Neuronal stem cell (in vitro differentiated cells): ENCODE measurements at places on chromosomes 16 and 17.

- no peak for DNase-seq
These were observed 79.9 kb downstream of the TMEM100 start for GRCh38 chr17:55642741-55643140.

DNA sequence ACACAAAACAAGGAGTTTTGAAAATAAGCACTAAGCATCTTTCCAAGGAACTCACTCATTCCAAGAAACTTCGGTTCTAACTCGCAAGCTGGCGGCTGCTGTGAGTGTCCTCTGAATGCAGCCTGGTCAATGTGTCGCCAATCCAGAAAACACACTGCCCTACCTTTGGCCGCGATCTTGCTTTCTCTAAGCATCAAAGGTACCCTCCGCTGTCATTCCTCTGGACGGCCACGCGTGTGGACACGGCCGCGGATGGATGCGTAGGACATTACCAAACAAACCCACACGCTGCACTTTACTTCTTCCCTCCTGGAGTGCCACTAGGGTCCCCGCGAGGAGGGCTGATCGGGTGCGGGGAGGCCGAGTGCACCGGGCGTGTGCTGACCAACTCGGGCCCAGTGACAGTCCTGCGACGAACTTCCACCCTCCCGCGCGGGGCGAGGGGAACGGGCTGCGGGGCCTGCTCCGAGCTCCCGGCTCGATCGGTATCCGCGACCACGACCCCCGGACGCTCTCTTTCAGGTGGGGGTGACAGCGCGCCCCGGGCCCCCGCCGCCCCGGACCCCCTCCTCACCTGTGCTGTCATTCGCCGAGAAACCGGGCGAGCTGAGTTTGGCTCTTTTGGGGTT, 1.1 kb downstream of the CREBBP start:
- DNase-seq = no peak

- DNase-seq = peak; percentile 26
These were observed 5.4 kb downstream of the ZCCHC14 start for GRCh38 chr16:87487361-87487924.

- DNase-seq = no peak
These were observed 652 bp upstream of the SLC25A19 start for GRCh38 chr17:75289832-75290337.

- DNase-seq = no peak
These were observed 15.4 kb upstream of the NUBP1 start for GRCh38 chr16:10728003-10728887.

GRCh38 chr16:84600343-84601229, 17.3 kb downstream of the COTL1 start:
- no peak for DNase-seq

DNA sequence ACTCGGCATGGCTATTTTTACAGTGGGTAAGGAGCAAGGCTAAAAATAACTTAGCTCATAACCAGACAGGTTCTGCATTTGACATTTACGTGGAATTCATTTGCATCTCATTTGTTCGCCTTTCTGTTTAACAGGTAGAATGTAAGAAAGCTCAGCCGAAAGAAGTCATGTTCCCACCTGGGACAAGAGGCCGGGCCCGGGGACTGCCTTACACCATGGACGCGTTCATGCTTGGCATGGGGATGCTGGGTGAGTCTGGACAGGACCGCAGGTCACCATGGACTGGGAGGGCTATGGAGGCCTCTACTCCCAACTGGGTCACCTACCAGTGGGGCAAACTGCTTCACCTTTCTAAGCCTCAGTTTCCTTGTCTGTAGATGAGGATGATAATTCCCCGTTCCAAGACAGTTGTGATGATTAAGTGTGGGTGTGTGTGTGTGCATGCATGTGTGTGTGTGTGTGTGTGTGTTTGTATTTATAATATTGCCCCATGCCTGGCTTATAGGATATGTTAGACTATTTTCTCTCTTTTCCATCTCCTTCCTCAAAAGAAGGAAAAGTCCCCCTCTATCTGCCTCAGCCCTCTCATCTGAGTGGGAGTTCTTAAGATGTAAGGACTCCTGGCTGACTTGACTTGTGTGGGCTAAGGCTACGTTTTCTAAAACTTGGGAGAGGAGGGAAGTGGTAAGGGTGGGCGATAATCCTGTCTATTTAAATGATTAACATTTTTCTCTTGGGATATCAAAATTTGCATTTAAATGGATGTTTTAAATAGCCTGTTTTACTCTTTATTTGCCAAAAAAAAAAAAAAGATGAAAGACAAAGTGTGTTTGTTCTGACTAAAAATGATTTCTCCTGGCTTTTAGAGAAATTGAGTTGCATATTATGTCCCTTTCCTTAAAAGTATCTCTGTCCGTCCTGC, 129.0 kb downstream of the CCDC182 start:
- DNase-seq = no peak

DNA sequence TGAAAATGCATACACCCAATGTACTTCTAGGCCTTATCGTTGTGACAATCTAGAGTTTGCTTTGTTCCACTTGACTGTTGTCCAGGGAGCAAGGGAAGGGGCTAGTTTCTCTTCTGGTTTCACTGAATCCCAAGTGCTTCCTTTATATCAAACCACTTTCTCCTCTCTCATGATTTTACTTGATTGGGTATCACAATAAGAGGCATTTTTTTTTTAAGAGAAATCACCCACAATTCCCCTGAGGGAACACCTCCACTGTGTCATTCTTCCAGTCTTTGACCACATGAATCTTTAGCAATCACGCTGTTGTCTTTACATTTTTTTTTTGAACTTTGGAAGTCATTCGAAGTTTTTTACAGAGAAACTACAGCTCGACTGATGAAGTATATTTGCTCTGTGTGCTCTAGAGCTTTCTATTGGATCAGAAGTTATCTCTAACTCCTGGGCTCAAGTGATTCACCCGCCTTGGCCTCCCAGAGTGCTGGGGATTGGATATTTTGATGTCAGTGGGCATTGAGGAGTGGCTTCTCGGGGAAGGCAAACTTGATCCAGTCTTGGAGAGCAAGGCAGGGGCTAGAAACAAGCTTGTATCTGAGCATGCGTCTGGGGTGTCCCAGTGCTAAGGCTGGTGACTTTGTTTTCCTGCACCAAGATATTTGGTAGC, 3.0 kb downstream of the CDH1 start:
- DNase-seq = no peak

DNA sequence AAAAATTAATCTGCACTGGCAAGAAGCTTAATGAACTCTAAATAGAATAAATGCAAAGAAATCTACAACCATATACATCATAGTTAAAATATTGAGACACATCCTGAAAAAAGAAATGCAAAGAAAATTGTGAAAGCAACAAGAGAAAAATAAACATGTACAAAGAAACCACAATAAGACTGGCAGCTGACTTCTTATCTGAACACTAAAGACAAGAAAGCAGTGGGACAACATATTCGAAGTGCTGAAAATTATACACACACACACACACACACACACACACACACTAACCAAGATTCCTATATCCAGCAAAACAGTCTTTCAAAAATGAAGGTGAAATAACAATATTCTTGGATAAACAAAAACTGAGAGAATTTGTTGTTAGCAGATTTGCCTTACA, 366.5 kb upstream of the C16orf82 start:
- no peak for DNase-seq

GRCh38 chr16:30921748-30922419, 1.5 kb upstream of the FBXL19 start:
- DNase-seq = peak; percentile 94

DNA sequence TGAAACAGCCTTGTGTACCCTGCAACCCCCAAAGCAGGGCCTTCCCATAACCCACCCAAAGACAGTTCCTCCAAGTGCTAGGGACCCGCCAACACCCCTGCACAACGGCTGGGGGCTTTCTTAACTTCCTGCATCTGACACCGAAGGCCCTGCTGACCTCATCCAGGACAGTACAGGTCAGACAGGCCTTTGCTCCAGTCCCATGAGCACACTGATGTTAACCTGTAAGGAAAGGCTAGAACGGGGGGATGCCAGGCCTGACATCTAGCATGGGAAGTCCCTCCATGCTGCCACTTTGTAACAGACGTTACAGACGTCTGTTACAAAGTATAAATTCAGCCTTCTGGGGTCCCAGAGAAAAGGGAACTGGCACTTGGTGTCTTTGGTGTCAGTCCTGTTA, 369.1 kb downstream of the CPPED1 start:
- DNase-seq = no peak

- no peak for DNase-seq
These were observed 17.4 kb downstream of the MAP2K3 start for GRCh38 chr17:21301593-21302550.

GRCh38 chr17:61149862-61150362, 249.7 kb upstream of the TBX2 start:
- no peak for DNase-seq

DNA sequence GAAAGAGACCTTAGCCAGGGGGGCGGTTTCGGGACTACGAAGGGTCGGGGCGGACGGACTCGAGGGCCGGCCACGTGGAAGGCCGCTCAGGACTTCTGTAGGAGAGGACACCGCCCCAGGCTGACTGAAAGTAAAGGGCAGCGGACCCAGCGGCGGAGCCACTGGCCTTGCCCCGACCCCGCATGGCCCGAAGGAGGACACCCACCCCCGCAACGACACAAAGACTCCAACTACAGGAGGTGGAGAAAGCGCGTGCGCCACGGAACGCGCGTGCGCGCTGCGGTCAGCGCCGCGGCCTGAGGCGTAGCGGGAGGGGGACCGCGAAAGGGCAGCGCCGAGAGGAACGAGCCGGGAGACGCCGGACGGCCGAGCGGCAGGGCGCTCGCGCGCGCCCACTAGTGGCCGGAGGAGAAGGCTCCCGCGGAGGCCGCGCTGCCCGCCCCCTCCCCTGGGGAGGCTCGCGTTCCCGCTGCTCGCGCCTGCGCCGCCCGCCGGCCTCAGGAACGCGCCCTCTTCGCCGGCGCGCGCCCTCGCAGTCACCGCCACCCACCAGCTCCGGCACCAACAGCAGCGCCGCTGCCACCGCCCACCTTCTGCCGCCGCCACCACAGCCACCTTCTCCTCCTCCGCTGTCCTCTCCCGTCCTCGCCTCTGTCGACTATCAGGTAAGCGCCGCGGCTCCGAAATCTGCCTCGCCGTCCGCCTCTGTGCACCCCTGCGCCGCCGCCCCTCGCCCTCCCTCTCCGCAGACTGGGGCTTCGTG, at the start of gene MAPT:
Gene MAPT, plus strand, starts transcription at position 533 of the 763 bp plus-strand sequence. CDS start 67,784 bp downstream, outside the sequence.
- peak; percentile 93 for DNase-seq

DNA sequence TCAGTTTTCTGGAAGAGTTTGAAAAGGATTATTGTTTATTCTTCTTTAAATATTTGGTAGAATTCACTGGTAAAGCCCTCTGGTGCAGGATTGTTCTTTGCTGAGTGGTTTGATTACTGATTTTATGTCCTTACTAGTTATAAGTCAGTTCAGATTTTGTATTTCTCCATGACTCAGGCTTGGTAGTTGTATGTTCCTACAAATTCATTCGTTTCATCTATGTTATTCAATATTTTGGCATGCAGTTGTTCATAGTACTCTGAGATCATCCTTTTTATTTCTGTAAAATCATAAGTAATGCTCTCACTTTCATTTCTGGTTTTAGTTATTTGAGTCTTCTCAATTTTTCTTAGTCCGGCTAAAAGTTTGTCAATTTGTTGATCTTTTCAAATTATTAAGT, 58.1 kb upstream of the CRYM start:
- DNase-seq = no peak

DNA sequence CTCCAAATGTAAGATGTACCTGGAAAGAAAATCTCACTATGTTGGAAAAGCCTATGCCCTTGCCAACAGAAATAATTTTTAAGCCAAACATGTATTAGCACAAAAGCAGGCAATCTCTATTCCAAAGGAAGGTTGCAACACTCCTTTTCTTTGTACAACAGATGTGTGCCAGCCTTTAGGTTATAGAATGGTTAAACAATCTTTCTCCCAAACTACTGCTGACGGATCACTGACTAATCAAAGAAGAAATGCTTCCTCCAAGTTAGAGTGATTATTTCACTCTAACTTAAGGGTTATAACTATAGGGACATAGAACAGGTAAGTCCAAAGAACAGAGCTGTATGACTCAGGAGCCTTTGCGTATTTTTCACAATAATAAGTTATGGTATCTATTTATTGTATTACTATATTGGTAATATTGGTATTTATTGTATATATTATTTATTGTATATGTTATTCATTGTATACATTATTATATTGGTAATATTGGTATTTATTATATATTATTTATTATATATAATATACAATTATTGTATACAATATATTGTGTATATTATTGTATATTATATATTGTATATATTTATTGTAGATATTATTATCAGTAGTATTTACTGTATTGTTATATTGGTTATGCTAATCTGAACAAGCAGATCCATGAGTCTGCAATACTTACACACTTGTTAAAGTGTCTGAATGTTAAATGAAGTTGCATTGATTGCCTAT, 36.7 kb upstream of the ABCA5 start:
- DNase-seq = no peak

GRCh38 chr17:79633993-79634813, 23.4 kb upstream of the RBFOX3 start:
- no peak for DNase-seq

DNA sequence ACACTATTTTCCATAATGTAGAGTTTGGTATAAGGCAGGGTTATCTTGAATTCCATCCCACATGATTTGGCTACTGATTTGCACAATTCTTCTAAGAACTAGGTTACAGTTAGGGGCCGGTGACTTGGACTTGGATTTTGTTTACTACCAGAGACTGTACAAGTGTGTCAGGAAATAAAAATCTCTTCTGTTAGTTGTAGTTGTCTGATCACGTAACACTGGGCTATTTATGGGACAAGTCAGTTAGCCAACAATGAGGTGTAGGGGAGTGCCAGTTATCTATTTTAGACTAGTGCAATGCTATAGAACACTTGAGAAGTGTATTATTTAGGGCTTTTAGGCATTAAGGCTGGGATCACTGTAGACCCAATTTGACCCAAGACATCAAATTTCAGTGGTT, 39.7 kb upstream of the GHDC start:
- DNase-seq = no peak
